NCI-H187 (cell line): ENCODE measurements at places on chromosomes 5 and 9.

DNA sequence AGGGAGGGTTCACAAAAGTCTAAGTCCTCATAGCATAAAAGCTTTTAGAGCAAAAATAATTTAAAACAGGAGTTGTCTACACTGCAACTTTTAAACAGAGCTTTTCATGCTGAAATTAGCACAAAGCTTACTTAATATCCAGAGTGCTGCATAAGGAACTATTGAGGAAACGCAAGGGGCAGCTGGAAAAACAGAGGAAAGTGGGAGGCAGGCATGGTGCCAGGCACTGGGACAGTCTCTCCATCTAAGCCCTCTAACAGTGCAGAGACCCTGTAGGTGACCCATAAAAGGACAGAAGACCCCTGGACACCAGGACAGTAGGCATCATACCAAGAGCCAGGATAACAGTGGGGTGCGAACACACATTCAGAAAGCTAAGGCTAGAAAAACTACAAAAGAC lies 49.3 kb downstream of the ADAMTS12 start:
- DNase-seq, result no peak

GRCh38 chr9:87834357-87834756 lies 48.3 kb upstream of the SPATA31E1 start:
- DNase-seq, result no peak

DNA sequence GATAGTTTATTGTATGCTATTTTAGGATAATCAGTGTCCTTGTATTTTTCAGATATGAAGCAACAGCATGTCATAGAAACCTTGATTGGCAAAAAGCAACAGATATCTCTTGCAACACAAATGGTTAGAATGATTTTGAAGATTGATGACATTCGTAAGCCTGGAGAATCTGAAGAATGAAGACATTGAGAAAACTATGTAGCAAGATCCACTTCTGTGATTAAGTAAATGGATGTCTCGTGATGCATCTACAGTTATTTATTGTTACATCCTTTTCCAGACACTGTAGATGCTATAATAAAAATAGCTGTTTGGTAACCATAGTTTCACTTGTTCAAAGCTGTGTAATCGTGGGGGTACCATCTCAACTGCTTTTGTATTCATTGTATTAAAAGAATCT lies 14.5 kb downstream of the CCT5 start:
- no peak for DNase-seq

GRCh38 chr9:127349483-127350113 lies 47.4 kb upstream of the SLC2A8 start:
- DNase-seq, result no peak

DNA sequence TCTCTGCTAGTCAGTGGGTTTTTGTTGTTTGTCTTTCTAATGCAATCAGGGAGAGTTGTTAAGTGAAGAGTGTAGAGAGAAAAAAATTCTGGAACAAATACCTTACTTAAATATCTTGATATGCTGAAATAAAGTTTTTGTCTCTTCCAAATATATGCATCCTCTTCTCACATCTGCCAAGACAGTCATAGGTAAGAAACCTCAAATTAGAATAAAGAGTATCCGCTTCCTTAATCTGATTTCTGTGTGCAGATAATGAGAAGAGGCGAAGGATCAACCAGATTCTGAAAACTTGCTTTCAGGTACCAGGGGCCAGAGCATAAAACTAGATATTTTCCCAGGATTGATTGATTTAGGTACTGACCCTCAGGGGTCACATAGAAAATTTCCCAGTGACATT lies 11.3 kb upstream of the IL6ST start:
- no peak for DNase-seq

DNA sequence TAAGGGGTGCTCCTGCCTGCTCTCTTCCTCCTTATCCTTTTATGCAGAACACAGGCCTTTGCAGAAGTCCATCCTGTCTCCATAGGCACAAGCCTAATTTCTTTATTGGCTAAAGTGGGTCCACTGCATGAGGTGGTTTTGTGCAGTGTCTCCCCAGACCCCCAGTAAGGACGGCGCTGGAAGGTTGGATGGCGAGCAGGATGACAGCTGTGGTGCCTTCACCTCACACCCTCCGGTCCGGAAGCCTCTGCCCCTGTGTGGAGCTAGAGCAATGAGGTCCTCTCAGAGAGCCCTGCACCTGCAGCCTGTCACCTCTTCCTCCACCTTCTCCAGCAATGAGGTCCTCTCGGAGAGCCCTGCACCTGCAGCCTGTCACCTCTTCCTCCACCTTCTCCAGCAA lies 393.7 kb upstream of the IRX1 start:
- no peak for DNase-seq

DNA sequence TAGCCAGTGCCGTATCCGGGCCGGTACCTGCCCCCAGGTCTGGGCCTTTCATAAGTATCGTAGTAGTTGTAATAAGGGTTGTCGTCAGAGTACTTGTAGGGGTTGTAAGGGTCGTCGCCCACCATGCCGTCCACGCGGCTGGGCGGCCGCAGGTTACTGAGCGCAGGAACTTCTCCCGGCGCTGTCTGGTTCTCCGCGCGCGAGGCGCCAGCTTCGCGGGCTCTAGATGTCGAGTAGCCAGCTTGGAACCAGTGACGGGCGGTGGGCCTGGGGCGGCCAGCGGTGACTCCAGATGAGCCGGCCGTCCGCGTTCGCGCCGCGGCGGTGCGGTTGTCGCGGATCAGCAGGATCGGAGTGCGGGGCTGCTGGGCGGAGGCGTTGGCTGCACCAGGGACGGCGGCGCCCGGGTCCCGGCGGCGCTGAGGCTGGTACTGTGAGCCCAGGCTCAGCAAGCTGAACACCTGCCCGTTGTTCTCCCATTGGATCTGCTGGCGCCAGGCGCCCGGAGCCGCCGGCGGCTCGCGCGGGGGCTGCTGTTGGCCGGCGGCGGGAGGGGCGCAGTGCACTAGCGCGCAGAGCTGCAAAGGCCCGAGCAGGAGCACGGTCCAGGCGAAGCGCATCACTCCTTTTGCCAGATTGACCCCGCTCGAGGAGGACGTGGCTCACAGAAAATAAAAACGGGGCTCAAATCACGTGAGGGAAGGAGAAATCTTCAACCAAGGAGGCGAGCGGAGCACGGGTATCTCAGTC lies 518 bp downstream of the LOX start:
- DNase-seq, result no peak

DNA sequence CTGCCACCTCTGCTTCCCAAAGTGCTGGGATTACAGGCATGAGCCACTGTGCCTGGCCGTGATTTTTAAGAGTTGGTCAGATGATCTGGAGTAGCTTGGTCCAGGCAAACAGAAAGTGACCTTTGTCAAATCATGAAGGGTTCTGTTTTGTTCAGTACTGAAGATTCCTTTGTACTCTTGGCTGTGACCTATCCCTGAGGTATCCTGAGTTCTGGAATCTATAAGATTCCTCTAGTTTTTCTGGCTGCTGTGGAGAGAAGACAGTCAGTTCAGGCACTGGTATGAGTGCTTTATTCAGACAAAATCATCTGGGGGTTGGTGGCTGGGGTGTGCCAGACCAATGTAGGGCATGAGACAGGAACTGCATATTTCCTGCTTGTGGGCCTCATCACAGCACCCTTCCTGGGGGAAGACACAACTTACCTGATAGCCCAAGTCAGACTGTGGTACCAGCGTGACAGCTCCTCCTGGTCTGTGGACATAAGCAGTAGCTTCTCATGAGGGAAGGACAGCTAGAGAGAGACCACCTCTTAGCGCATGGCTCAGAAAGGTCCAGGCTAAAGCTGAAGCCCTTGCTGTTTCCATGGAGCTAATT lies 3.1 kb downstream of the ARHGEF39 start:
- DNase-seq, result no peak
